AG10803 (cell line): ENCODE measurements at places on chromosomes 5 and 9.

DNA sequence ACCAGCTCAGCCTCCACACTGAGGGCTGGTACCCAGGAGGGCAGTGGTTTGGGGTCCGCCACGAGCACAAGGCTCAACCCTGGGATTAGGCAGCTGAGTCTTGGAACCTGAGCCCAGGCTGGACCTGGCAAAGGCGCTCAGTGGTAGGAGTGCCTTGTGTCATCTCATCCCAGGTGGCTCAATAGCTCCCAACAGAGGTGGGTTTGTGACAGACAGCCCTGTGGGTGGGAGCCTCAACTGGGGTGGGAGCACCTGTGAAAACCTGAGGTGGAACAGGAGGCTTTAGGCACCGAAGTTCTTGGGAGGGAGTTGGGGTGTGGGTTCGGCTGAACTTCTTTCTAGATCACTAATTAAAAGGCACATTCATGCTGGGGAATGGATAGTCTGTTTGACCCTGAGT, 35.2 kb upstream of the SMU1 start:
- no peak for DNase-seq

DNA sequence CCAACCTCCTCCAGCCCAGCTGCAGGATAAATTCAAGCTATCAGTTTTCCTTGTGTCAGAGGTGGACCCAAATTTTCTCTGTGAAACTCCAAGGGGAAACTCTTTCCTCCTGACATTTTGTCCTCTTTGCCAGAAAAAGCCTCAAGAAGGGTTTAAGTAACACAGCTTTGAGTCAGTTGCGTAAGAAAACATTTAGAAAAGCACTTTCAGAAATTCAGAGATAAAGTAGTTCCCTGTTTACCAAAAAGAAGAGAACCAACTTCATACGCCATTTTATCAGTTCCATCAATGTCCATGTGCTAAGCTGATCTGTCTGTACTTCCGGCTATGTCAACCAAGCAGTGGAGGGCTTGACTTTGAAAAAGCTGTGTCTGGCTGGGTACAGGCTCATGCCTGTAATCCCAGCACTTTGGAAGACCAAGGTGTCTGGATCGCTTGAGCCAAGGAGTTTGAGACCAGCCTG, 19.9 kb upstream of the SUSD1 start:
- DNase-seq = peak; percentile 40

DNA sequence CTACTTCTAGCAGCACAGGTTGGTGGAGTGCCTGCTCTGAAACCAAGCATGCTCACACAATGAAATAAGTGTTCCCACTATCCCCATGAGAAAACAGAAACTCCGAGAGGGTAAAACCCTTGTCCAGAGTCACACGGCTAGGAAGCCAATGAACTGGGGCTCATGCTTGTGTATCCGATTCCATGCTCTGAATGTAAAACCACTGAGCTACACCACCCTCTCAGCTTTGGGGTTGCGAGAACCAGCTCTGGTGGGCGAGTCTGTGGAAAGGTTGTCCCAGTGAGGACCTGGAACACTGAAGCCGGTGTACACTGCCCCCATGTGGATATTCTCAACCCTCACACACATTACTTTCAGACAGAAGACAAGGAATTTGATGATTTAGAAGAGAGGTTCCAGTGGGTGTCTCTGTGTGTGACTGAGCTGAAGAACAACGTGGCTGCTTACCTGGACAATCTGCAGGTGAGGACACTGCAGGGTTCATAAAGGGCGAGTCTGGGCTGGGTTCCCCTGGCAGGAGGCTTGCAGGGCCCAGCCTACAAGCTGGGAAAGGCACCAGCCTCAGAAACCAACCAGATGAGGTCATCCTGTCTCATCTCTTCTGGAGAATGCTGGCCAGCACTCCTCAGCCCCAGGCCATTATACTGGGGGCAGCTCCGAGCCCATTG, 37.4 kb downstream of the ARHGEF37 start:
- DNase-seq = peak; percentile 59

DNA sequence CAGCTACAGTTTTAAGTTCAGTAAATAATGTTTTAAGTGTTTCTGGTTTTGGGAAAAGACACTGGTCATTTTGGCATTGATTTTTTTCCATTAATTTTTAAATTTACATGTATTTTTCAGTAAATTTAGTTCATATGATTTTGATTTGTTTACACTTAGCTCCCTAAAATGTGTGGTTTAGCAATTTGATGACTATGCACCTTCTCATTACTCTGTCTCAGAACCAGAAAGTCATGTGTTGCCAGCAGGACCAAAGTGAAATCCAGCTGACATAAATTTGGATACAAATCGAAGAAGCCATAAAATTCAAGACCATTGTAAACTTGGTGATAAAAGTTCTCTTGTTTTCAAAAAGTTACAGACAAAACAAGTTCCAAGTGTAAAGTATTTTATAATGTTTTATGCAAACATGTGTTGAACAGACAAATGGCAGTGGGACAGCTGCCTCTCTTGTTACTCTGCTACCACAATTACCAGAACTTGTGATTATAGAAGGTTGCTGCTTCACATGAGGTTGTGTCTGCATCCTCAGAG, 354.8 kb downstream of the NR2F1-AS1 start:
- peak; percentile 58 for DNase-seq

GRCh38 chr5:103394676-103395075, 136.1 kb downstream of the MACIR start:
- DNase-seq = peak; percentile 36

GRCh38 chr5:84287951-84288350, 96.7 kb downstream of the EDIL3 start:
- DNase-seq = peak; percentile 65

DNA sequence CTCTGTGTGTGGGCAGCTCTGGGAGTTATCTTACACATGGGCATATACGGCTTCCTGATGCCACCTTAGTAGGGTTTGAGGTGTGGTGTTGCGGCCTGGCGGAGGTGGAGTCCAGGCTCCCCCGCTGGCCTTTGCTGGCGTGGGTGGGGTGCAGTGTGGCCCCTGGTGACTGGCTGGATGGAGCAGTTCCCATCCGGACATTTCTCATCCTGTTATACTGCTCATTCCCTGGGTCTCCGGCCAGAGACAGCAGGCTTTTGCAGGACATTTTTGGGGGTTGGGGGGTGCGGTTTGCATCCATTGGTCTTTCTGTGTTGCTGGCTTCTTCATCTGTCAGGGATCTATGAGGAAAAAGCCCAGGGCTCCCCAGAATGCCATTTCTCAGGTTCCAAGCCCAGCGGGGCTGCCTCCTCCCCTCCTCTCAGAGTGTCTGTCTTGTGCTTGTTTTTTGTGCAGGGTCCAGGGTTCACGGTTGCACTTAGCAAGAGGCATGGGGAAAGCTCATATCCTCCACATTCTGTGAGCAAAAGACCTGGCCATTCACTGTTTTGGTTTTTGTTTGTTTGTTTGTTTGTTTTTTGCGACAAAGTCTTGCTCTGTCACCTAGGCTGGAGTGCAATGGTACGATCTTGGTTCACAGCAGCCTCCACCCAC, 22.3 kb downstream of the NDUFS6 start:
- no peak for DNase-seq

GRCh38 chr5:146883511-146883910, 5.0 kb upstream of the PPP2R2B start:
- no peak for DNase-seq

GRCh38 chr5:107472620-107473064, 198.1 kb downstream of the EFNA5 start:
- no peak for DNase-seq

DNA sequence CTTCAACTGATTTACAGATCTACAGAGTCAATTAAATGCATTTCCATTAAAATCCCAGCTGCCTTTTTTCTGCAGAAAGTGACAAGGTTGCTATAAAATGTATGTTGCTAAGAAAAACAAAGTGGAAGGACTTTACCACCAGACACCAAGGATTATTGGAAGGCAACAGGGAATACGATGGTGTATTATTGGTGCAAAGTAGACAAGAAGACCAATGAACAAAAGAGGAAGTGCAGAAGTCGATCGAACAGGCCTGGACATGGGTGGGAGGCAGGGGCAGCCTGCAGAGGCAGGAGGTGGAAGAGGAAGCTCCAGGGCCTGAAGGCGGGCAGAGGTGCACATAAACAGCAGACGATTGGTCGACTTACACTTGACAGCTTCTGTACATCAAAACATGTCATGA, 10.6 kb upstream of the SLC6A19 start:
- DNase-seq = no peak

- no peak for DNase-seq
Measured at GRCh38 chr5:161734741-161735140, 49.2 kb downstream of the GABRA6 start.

- peak; percentile 25 for DNase-seq
Measured at GRCh38 chr9:128099932-128100491, 27.5 kb downstream of the PTGES2 start.

DNA sequence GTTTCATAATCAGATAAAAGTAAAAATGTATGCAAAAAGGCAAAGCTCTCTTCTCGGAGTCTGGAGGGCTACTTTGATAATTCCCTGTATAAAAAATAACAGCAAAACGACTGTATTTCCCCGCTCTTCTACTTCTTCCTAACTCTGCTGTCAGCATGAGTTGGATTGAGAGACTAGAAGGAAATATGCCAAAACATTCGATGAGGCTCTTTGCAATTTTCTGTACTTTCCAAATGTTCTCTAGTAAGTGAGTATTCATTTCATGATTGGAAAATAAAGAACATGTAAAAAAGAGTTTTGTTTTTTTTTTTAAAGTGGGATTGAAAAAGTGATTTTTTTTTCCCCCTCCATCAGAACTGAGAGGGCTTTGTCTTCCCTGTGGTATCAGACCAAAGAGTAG, 677.5 kb downstream of the ACTL7B start:
- DNase-seq = no peak

DNA sequence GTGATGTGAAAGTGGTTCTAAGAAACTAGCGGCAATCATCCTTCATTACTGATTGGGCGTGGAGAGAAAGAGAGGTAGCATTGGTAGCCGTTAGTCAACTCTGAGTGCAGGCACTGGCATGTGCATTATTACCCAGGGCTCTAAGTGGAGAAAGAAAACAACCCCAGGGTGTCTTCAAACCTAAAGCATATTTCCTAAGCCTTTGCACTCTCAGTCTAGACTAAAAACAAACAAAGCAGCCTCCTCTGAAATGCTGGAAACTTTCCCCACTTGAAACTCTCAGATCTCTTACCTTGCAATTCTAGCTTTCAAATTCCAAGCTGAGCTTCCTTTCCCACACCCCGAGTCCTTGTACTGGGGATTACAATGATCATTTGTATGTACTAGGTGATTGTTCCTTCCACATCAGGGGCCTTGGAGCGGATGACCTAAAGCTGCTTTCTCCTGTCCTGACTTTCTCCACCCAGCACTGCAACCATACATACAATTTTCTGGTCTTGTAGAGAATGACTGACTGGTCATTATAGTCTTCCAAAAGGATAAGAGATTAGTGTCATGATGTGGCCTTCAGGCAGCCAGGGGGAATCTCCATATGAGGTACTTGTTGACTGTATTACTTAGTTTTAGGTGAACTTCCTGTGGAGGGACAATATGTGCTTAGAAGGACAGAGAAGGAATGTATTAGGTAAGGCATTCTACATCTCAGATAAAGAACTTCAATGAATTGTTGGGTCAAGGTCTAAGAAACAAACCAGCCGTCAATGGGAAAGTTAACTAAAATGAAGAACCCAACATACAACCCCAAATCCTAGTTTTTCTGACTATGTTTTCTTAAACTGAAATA, 98.3 kb upstream of the CDKN2B start:
- no peak for DNase-seq

DNA sequence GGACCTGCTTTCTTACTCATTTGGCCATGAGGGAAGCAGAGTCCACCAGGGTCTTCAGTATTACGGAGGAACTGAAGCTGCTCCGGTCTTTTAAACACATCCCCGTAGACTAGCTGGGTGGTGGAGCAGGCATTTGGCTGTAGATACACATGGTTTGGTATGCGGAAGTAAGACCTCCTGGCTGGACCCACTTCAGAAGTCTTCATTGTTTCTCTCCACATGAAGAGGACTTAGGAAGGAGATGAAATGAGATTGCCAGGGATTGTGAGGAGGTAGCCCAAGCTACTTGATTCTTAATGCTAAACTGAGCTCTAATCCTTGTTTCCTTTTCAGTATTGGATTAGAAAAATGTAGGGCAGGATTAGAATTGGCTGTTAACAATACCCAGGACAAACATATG, 32.9 kb downstream of the STXBP1 start:
- no peak for DNase-seq

- no peak for DNase-seq
Measured at GRCh38 chr5:17748201-17748600, 113.9 kb downstream of the TAF11L14 start.

DNA sequence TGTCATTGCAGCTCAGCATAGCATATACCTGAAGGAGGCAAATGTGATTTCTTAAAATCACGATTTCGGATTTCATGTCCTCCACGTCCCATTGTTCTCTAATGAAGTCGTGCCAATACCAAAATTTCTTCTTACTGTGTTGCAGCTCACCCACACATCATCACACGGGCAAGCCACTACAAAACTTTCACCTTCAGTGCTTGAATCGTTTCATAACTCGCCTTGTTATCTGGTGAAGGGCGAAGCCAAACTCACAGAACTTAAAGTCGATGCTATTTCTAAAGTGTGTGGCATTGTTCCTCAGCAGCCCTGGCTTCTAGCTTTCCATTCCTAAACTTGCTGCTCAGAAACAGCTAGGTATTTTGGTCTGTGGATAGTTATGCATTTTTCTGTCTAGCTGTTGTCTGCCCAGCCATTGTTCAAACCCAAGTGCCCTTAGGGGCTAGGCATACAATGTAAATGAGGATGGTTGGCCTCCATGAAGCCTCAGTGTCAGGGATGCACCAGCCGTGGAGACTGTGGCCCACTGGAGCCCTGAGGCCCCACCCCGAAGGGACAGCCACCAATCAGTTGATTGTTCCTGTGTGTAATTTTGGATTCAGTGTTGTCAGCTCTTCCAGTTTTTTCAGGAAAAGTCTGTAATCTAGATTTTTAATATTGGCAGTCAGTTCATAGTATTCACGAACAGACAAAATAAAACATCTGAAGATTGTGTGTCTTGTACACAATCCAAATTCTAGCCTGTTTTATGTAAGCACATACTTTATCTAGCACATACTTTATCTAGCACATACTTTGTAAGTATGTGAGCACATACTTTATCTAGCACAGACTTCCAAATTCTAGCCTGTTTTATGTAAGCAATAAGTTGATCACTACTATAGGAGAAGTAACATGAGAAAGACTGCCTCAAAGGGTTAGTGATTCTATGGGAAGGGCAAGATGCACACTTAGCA, 112.8 kb downstream of the DAPK1 start:
- DNase-seq = peak; percentile 52

GRCh38 chr5:20536341-20536740, 548.3 kb upstream of the CDH18 start:
- DNase-seq = no peak
